Activated gamma-delta T cell (primary cell): ENCODE measurements at places on chromosomes 11 and 22.

- no peak for DNase-seq
Measured at GRCh38 chr22:32385681-32386080, 26.4 kb downstream of the RTCB start.

GRCh38 chr11:764322-765024 is 12.8 kb downstream of the GATD1 start:
- no peak for DNase-seq

DNA sequence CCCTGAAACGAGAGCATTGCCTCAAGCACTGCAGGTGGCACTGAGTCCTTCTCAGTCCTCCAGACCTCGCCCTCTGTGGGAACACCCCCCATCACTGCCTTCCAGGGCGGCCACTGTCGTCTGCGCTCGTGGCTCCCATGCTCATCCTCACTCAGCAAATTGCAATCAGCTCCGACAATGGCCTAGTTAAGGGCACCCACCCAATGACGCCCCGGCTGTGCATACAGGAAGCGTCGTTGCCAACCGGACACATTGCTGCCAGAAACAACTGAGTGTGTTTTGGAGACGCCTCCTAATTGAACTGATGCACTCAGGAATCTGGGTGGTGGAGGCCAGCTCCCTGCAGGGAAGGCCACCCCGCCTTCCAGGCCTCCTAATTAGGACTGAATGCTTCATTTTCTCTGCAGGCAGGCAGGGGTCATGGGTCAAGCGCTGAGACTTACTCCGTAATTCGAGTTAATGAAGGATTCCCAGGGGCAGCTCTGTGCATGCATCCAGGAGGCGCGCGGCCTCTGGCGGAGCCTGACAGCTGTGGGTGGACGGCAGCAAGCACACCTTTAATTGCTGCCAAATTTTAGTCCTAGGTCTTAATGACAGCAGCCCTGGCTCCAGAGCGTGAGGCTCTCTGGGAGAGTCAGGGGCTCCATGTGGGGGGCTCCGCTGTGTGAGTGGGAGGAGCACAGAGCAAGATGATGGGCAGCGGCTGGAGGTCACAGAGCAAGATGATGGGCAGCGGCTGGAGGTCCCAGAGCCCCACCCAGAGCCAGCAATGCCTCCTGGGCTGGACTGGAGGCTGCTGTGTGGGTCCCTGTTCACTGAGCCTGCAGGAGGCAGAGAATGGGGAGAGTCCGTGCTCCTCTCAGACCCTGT is 199.0 kb downstream of the BRD1 start:
- no peak for DNase-seq

- DNase-seq: no peak
Measured at GRCh38 chr11:7689239-7689638, 15.9 kb upstream of the CYB5R2 start.

- DNase-seq: no peak
Measured at GRCh38 chr22:50247748-50248147, 2.9 kb upstream of the TUBGCP6 start.

DNA sequence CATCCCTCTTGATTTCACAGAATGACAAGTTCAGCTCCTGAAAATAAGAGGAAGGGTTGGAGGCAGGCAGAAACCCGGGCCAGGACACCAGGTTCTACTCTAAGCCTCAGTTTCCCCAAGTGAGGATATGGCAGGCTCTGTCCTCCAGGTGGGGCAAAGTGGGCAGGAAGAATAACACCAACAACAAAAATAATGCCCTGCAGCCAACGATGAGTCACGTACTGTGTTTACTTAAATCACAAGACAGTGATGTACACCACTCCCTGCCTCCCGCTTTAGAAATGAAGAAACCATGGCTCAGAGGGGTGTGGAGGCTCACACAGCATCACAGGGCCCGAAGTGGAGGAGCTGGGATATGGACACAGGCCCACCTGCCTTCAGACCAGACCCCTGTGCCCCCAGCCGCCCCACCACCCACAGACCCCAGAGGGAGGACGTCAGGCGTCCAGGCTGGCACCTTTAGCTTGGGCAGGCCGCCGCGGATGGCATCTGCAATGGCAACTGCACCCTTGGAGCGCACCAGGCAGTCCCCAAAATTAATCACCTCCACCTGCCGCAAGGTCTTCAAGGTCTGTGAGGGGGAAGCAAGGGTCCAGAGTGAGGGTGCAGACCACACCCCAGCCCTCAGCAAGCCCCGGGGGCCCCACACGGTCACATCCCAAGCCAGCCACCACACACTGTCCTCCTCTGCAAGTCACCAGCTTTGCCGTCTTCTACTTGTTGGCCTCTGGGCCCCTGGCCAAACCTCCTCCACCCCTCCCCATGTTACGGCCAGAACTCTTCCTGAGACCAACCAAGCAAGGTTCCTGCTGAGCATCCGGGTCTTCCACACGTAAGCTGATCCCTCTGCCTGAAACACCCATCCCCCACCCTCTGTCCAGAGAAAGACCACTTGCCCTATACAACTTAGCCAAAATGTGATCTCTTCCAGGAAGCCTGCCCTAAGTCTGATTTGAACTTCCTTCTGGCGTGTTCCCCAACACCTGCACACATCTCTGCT is 15.8 kb upstream of the CHADL start:
- DNase-seq: no peak

DNA sequence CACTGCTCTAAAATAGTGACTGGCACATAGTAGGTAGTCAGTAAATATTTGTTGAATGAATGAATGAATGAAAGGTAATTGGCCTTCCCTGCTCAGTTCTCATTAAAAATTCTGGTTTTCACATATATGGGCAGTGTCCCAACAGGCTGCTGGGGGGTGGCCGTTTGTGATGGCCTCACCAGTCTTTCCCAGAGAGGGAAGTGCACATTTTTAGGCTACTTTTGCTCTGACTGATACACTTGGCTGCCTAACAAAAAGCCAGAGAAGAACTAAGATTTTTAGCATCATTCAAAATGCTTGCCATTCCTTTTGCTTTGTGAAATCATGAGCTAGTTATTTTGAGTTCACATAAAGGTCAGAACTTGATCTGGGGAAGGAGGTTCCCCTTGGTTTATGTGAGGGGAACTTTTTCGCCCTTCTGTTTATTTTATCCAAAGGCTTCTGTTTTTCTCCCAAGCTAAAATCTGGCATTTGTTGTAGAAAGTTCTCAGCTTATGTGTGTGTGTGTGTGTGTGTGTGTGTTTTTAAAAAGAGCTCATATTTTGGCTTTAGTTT is 83.1 kb downstream of the PTPRJ start:
- no peak for DNase-seq

- no peak for DNase-seq
Measured at GRCh38 chr11:13189561-13190426, 87.8 kb upstream of the BMAL1 start.

- no peak for DNase-seq
Measured at GRCh38 chr11:107733518-107733917, 21.7 kb upstream of the SLN start.
